SIG-M5 (cell line): ENCODE measurements at places on chromosomes 4 and X.

DNA sequence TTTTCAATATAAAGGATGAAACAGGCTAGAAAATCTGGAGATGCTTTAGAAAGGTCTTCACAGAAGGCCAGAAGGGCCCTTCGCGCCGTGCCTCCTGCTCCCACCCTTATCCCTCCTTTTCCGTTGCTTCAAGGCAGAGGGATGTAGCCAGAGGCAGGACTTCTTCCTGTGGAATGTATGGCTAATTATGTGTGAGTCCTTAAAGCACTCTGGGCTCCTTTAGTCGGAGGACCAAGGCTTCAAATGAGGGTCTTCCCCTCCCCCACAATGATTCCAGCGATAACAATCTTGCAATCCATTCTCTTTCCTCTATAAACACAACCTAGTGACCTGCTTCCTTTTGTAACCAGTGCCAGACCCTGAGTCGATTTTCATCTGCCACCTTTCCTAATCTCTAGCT, 103.5 kb downstream of the GPC3 start:
- DNase-seq = no peak

- no peak for DNase-seq
Measured at GRCh38 chr4:122847931-122848330, 21.3 kb downstream of the FGF2 start.

DNA sequence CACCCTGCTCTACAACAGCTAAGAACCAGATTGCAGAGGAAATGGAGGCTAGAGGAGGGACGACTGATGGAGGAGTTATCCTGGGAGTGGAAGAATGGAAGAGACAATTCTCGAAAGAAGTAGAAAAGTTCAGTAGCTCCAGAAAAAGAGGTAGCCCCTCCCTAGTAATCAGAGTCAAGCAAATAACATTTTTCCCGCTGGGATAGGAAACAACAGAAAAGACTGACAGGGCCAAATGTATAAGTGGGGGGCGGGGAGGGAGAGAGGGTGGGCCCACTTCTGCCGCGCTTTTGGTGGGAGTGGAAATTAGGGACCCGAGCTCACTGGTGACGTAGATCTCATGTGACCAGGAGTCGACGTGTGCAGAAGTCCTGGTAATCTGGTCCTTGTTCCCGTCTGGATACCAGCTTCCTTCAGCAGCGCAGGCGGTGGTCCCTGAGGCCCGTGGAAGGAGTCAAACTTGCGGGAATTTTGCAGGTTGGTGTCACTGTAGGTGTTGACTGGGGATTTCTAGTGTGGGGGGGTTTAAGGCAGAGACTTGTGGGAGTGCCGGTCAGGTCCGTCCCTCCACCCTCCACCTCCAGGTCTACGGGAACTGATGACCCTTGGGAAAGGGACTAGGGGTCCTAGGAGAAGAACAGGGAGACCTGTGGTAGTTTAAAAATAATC, at the start of gene TCEAL9:
Gene TCEAL9 (plus strand): TSS at position 377 of the 669 bp plus-strand sequence. CDS start 1,179 bp downstream, outside the sequence.
- no peak for DNase-seq

- no peak for DNase-seq
Measured at GRCh38 chr4:155694100-155694785, 27.6 kb downstream of the GUCY1A1 start.

DNA sequence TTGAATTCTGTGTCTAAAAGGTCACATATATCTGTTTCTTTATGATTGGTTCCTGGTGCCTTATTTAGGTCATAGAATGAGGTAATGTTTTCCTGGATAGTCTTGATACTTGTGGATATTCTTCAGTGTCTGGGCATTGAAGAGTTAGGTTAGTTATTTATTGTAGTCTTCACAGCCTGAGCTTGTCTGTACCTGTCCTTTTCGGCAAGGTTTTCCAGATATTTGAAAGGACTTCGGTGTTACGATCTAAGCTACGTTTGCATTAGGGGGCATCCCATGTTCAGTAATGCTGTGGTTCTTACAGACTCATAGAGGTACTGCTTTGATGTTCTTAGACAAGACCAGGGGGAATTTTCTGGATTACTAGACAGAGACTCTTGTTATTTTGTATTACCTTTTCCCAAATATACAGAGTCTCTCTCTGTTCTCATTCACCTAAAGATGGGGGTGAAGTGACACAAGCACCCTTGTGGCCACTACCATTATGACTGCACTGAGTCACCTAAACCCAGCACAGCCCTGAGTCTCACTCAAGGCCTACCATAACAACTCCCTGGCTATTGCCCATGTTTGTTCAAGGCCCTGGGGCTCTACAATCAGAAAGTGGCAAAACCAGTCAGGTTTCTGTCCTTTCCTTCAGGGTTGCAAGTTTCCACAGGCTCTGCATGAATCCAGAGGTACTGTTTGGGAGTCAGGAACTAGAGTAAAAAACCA, 30.1 kb upstream of the CYSLTR1 start:
- no peak for DNase-seq

GRCh38 chr4:15381806-15382338, 46.0 kb upstream of the C1QTNF7 start:
- no peak for DNase-seq

DNA sequence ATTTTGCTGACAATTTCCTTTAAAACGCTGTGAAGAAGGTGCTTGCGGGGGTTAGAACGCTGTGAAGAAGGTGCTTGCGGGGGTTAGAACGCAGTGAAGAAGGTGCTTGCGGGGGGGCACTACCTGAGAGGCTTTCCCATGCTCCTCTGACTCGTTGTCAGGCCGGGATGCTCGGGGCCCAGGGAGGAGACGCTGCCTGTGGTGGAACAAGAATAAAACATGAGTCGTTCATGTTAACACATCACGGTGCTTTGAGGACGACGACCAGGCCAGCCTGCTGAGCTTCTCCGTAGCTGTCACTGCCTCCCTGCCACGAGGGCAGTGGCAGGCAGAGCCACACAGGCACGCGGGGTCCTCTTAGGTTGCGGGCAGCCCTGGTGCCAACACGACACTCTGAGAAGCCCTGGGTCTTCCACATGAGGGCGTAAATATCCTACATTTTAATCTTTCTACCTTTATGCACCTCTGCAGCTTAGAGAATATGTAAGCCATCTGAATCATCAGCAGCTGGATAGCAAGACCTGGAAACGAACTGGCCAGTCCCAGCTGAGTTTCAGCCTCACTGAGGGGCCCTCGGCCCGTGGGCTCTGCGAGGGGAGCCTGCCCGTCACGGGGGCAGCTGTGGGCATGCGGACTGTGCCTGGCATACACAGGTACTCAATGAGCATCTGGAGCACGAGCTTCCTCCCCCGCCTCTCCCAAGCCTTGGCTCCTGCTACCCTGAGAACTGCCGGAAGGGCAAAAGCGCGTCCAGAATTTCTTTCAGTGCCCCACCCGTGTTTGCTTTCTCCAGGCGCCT, 47.0 kb downstream of the FGFRL1 start:
- DNase-seq = no peak

GRCh38 chr4:119597377-119597776, 31.2 kb downstream of the PDE5A start:
- DNase-seq = no peak

DNA sequence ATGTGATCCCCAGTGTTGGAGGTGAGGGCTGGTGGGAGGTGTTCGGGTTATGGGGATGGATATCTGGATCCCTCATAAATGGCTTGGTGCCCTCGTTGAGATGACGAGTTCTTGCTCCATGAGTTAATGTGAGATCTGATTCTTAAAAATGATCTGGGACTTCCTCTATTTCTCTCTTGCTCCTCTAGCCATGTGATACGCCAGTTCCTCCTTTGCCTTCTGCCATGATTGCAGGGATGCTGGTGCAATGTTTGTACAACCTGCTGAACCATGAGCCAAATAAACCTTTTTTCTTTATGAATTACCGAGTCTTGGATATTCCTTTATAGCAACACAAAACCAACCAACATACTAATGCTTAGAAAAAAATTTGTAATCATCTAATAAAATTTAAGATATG, 56.6 kb downstream of the STAP1 start:
- DNase-seq = no peak

DNA sequence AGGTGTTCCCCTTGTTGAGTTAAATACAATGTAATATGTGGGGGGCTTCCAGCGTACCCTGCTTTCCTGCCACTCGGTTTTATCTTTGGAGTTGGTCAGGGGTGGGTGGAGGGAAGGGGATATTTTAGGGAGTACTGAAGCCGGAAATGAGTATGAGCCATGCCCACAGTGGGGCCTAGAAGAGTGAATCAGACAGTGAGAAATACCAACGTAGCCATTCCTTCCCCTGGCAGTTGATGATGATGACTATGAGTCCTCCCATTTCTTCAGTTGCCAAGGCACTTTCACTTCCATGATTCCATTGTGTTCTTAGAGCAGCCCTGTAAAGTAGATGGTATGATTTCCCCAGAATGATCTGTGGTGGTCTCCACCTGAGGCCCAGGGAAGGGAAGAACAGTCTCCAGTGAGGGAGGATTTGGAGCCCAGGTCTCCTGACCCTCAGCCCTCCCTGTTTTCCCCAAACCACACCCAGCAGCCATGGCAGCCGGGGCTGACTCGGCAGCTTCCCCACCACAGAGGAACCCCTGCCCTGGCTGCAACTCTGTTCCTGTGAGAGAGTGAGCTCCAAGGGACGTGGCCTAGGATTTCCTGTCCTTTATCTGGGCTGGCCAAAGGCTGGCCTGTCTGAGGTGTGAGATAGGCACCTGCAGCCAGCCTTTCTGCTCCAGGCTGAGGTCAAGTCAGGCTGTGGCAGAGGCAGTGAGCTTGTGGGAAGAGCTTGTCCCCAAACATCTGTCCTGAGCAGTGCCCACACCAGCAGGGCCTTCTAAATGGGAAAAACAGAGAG, 52.7 kb downstream of the STARD8 start:
- no peak for DNase-seq

DNA sequence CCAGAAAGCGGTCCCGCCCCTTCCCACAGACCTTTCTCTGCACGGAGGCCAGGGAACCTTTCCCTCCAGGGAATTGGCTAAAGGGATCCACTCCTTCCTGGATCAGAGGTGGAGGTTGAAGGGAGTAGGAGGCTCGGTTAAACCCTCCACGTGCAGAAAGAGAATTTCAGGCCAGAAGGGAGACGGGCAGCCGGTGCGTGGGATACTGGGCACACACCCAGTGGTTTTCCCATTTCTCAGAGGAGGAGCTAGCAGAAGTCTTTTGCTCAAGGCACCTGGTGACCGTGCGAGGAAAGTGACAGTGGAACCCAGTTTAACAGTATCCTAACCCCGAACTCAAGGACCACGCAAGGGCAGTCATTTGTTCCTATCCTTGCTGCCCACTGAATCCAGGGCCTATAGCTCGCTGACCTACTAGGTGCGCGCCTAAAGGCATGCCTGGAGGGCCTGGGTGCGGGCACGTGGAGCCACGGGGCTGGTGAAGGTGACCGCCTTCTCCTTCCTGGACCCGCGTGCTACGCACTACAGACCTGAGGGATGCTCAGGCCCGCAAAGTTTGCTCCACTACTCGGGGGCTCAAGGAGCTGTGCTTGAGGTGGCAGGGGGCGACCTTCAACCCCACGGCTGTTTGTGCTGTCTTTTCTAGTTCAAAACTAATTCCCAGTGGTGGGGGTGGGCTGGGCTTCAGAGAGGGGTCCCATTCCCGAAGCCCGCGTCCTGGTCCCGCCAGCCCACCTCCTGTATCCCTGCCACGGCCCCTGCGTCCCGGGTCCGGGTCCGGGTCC, 587 bp upstream of the AFF2 start:
- DNase-seq = no peak

- no peak for DNase-seq
Measured at GRCh38 chr4:168656055-168656660, 159.3 kb downstream of the PALLD start.

DNA sequence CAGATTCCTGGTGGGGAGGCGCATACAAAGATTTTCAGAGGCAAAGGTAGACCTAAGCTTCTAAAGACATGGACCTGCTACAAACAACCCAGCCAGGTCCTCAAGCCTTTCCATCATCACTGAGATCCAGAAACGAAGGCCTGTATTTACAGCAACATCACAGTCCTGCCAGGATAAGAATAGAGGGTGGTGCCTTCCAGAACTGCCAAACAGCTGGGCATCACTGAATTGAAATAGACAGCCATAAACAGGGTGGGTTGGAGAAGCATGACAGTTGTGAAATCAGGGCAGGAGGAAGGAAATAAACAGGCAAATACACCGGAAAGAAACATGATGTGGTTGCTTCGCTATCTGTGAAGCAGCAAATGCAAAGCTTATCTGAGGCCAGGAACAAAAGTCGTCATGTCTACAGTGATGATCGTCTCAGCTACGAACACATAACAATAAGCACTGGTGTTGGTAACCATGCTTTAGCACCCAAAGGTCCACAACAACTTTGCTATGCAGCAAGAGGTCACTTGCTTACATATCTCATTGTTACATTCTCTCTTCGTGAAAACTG, 6.7 kb upstream of the TMEM154 start:
- DNase-seq = no peak
